WERI-Rb-1 (cell line): ENCODE measurements at places on chromosomes 4 and X.

- DNase-seq = no peak
Measured at GRCh38 chr4:1983846-1984405, 24.8 kb downstream of the NELFA start.

- DNase-seq = no peak
Measured at GRCh38 chr4:115356176-115356575, 242.8 kb upstream of the NDST4 start.

- DNase-seq = peak; percentile 45
Measured at GRCh38 chrX:106481341-106481740, 130.4 kb upstream of the RADX start.

- no peak for DNase-seq
Measured at GRCh38 chrX:144265641-144266040, 381.8 kb downstream of the UBE2NL start.

DNA sequence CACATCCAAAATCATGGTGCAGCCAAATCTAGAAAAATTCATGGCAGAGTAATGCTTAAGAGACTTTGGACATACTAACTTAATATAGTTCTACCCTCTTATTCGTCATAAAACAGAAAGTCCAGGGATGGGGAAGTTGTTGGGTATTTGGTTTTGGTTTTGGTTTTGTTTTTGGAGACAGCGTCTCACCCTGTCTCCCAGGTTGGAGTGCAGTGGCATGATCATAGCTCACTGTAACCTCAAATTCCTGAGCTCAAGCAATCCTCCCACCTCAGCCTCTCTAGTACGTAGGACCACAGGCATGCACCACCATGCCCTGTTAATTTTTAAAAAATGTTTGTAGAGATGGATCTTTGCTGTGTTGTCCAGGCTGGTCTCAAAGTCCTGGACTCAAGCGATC is 271.8 kb upstream of the TENM3 start:
- DNase-seq = no peak

DNA sequence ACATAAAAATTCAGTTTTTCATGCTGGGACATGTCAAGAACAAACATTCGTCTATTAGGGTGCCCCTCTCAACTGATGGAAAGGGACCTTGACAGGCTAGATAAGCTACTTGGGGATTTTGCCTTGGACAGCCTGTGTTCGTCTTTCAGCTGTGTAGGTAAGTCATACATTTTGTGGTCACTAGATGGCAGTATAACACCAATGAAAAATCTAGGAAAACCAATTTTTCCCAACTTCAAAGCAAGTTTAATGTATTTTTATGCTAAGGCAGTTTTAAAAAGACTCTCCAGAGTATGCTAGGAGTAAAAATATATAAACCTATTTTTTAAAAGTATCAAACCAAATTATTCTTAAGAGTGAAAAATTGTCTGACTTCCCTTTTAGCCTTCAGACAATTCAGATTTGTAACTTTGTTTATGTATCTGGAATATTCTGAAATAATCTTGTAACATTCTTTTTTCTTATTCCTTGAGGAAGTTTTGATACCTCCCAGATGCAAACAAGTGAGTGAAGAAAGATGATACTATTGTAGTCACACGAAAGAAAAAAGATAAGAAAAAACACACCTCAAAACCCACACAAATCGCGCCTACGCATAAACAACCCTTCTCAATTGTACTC is 158.3 kb downstream of the CPE start:
- peak; percentile 35 for DNase-seq

- no peak for DNase-seq
Measured at GRCh38 chr4:147289181-147289580, 191.7 kb upstream of the EDNRA start.

- no peak for DNase-seq
Measured at GRCh38 chr4:72365016-72365415, 204.0 kb downstream of the ADAMTS3 start.

- no peak for DNase-seq
Measured at GRCh38 chr4:83548151-83548905, 12.4 kb downstream of the GPAT3 start.

- DNase-seq = no peak
Measured at GRCh38 chrX:123173833-123174232, 10.2 kb upstream of the GRIA3 start.

GRCh38 chr4:183438458-183439113 is 5.8 kb upstream of the CDKN2AIP start:
- no peak for DNase-seq

GRCh38 chr4:26061248-26061986 is 147.4 kb downstream of the SMIM20 start:
- peak; percentile 65 for DNase-seq

- DNase-seq = no peak
Measured at GRCh38 chr4:8589823-8590545, 2.6 kb upstream of the CPZ start.

DNA sequence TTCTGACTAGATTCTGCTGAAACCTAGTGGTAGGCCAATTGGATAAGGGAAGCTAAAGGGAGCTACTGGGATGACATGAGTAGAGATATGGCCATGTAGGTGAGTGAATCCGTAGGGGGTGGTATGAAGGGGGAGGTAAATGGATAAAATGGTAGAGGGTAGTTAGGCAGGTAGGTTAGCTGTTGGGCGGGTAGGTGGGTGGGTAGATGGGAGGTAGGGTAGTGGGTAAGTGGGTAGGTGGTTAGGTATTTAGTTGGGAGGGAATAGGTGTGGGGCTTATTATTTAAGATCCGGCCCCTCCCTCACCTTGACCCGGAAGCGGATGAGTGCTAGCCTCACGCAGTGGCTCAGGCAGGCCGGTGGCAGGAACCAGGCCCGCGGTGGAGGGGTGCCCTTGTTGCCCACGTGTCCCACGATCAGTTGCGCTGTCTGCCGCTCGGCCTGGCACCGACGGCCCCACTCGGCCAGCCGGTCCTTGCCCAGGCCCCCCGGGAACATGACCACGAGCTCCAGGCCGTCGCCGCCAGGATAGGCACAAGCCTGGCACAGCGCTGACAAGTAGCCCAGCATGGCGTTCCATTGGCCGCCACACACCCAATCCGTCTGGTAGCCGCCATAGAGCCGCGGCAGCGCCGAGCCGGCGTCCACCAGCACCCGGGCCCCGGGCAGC is 725 bp downstream of the FAM120C start:
- DNase-seq = peak; percentile 37
